ENCODE measurements at places on chromosomes 12 and 14. TPM values are rescaled to one million over a fixed set of nuclear protein-coding genes. Genes with fewer than 3 reads are reported as not detected.

The ZNF385A gene
- 6.0 TPM for total RNA-seq

The CMA1 gene
- not detected for total RNA-seq

The DPPA3 gene
- total RNA-seq: not detected

The DDX47 gene
- total RNA-seq: 117 TPM

The HVCN1 gene
- total RNA-seq: not detected

The NR1H4 gene
- not detected for total RNA-seq

The MSI1 gene
- 24.6 TPM for total RNA-seq

The KRT6C gene
- not detected for total RNA-seq

The SYNJ2BP gene
- total RNA-seq: 13.7 TPM

The PRB2 gene
- not detected for total RNA-seq

The DHRS2 gene
- total RNA-seq: 3.7 TPM

The IL31 gene
- not detected for total RNA-seq

The ANG gene
- 7.1 TPM for total RNA-seq

The RGS6 gene
- not detected for total RNA-seq

The TPPP2 gene
- total RNA-seq: not detected

The INSM2 gene
- total RNA-seq: 0.17 TPM

All from G401 (cell line).